ENCODE measurements at places on chromosomes 16 and 17.
A peak's percentile ranks its signal among the peaks of the same experiment; 100 is the strongest.

GRCh38 chr16:79607587-79607986 is 7.0 kb upstream of the MAF start:
- no peak for DNase-seq

- peak; percentile 87 for DNase-seq
Measured at GRCh38 chr17:38751808-38752307, 683 bp upstream of the PSMB3 start.

DNA sequence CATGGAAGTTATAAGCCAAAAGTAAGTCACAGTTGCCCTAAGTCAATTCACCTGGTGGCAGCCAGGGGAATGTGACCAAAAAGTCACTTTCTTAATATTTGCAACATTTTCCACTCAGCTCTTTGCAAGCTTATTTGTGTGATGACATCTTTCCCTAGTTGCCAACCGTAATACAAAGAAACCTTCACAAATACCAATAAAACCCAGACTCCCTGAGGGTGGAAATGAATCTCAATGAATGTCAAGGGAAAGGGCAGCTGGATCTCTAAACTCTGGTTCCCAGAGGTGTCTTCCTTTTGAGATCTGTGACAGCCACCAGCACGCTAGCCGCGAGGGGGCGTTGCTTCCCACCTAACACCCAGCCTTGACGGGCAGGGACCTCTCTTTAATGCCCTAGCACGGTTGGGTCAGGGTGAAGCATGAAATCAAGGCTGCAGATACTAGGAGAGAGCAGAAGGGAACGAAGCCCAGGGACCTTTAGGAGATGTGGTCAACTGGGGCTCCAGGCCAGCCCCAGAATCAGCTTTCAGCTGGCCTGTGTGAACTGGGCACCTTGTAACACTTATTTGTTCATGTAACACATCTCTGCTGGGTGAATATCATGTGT is 82.2 kb downstream of the CMC2 start:
- peak; percentile 33 for DNase-seq

DNA sequence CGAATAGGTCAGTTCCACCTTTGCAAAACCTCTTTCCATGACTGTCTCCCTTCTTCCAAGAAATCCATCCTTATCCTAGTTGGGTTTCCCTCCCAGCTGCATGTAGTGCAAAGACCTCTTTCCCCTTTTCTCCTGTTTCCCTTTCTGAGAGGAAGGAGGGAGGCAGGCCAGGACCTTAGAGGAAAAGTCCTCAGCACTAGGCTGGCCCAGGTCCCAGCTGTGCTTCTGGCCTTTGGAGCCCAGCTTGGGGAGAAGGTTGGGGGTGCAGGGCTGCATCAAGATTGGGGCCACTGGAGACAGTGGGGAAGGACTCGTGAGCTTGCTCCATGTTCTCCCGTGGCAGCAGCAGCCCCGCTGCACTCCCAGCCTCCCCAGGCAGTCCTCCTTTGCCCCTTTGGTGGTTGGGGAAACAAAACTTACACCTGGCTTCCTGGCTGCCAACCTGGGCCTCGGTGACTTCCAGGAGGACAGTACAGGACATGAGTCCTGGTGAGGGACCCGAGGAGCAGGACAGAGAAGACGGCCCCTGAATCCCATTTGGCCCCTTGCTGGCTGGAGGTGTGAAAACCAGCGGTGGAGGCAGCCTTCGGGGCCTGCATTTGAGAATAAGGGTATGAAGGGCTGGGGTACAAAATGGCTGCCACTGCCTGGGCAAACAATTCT is 481 bp downstream of the HEXIM2 start:
- no peak for DNase-seq

DNA sequence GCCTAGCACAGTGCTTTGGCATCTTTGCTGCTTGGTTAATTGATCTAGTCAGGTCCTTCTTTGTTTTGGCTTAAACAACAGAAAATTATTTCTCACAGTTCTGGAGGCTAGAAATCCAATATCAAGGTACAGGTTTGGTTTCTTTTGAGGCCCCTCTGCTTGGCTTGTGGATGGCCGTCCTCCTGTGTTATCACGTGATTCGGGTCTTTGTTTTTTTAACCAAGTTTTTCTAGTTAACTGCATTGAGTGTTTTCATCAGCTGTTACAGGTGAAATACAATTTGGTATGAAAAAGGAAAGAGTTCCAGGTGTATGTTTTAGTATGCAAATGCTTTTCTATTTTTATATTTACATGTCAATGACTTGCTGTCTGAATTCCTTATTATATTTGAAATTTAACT is 2.8 kb downstream of the NLK start:
- DNase-seq, result no peak

DNA sequence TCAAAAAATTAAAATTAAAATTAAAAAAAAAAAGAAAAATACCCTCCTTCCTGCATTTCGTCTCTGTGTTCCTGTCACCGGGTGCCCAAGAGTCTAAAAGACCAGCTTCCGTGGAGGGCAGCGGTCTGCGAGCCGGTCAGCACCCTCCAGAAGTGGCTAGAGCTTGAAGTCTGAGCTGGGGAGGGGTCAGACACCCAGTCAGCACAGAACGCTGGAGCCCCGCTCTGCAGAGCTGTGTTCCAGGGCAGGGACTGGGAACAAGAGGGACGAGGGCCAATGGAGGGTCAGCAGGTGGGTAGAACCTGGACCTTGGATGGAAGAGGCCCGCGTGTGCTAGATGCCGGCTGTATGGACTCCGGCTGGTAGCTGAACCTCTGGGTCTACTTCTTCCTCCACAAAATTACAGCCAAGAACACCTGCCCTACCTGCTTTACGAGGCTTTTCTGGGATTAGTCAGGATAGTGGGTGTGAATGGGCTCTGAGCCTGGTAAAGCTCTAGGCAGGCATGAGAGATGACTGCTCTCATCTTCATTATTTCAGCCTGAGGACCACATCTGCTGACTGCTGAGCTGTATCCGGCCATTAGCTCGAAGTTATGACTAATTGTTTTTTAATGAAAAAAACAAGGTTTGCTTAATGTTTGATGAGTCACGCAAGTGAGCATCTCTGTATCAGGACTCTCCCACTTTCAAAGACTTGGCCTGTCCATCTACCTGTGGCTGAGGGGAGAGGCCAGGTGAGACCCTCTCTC is 5.9 kb downstream of the TRPV1 start:
- no peak for DNase-seq

- no peak for DNase-seq
Measured at GRCh38 chr17:71580220-71580619, 540.6 kb upstream of the SOX9 start.

GRCh38 chr17:83198366-83199341 is 119.2 kb downstream of the METRNL start:
- DNase-seq, result no peak

DNA sequence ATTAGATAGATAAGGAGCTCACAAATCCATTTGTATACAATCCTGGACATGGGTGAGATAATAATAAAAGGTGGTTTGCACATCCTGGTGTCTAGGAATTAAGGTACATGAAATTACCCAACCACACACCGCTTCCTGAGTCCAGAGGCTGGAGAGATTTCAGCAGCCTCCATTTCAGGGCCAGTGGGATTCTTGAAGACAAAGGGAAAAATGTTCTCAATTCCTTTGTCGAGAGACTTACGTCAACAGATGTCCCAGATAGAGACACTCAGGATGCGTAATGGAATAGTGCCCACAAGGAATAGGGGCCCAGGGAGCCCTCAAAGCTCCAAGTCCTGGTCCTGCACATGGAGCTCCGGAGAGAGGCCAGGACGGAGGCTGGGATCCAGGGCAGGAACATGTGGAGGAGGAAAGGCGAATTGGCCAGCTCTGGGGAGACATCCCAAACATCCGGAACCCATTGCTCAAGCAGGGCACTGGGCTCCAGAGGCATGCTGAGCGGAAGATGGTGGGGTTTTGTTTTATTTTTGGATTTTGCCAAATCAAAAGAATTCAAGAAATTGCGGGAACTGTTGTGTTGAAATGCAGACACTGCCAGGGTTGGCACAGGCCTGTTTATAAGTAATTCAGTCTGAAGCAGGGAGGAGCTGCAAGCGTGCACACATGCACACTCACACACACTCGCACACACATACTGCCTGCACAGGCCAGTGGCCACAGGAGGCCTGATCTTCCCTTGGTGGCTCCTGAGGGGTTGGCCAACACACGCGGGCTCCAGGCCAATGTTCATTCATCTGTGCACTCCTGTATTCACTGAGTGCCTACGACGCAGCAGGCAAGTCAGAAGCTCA is 97.2 kb downstream of the NOG start:
- DNase-seq, result no peak

- no peak for DNase-seq
Measured at GRCh38 chr17:77700165-77700881, 258.2 kb upstream of the TNRC6C start.

DNA sequence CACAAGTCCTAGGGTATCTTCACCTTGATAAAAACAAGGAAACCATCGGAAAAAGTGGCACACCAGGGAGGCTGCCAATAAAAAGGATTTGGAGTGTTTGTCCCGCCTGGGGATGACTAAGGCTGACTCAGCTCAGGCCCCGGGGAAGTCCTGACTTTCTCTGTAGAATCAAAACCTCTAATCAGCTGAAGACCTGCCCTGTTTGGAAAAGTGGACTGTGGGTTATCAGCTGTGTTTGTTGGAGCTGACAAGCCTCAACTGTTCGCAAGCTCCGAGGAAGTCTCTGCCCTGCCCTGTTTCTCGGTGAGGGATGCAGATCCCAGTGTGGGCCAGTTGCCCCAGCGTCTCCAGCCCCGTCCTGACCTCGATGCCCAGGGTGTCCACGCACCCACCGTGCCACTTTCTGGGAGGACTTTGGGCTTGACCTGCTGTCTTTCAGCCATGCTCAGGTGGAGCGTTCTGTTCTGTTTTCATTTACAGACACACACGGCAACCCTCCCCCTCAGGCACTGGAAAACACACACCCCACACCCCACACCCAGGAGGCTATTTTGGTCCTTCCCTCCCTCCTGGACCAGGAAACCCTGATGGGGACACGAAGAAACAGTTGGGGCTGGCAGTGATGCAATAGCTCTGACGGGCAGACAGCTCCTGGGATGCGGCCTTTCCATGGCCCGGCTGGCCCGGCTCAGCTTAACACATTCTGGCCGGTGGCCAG is 27.6 kb upstream of the PITPNA start:
- DNase-seq, result no peak

DNA sequence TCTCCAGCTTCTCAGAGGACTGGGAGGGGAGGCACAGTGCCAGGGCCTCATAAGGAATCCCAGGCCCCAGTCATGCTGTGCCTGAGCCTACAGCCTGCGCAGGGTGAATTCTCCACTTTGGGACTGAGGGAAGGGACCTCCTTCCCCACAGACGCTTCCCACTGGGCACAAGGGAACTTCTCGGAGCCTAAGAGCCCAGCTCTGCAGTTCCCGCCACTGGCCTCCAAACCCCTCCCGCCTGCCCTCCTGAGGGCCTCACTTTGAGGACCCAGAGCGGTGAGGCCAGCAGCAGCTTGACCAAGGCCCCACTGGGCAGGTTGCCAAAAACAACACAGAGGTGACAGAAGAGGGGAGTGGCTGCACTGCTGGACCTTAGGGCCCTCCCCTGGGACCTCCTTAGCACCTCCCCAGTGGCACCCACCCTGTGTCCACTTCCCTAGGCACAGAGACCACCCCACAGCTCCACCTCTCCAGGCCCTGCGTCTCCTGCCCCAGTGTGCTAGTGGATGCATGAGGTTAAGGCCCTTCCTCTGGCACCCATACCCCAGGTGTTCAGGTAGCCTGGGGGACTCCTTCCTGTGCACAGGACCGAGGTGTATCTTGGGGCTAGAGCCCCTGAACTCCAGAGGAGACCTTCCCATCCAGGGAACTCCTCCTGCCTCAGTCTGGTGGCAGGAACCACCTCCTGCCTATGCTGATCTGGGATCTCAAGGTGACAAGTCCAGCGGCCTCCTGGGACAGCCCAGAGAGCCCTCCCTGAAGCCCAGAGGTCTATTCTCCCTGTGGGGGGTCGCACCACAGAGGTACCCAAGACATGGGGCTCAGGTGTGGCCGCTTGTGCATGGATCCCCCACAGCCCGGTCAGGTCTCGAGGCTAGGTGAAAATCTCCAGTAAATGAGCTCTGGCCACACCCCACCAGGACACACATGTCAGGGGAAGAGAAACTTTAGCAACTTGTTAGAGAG is 3.4 kb downstream of the CASKIN2 start:
- no peak for DNase-seq

- DNase-seq, result no peak
Measured at GRCh38 chr17:61816538-61816937, 46.8 kb downstream of the BRIP1 start.

DNA sequence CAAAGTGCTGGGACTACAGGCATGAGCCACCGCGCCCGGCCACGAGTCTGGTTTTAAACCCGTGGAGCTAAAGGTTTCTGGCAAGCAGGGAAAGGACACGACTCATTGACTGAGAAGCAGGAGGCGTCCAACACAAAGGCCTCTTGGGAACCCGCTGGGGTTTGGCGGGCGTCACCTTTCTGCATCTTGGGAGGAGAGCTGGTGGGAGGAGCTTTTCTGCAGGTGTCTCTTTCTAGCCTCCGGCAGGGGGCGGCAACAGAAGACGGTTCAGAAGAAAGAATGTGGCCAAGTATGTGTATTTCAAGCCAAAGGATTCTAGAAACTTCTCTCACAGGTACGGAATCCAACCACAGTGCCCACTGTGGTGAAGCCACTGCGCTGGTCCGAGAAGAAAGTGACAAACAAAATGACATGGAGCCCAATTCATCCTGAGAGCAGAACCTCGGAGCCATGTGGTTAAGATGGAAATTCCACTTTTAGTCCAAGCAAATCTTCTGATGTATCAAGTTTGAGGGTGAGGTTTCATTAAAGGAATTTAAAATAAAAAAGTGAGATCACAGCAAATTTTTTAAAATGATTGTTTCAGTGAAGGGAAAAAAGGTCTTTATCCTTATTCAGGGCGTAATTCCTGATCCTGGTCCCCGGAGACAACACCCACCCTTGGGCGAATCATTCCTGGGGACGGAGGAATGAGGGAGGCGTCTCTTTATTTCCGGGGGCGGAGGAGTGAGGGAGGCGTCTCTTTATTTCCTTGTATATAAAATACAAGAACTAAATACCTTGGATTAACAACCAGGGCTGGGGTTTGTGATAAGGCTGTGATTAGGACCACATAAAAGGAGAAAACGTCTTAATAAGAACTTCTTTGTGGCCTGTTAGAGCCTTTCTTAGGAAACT is 97.6 kb downstream of the MRM3 start:
- peak; percentile 57 for DNase-seq

GRCh38 chr17:40555296-40556190 is 9.7 kb downstream of the CCR7 start:
- DNase-seq, result no peak

- no peak for DNase-seq
Measured at GRCh38 chr16:29226782-29227181, 179.7 kb downstream of the NPIPB11 start.

DNA sequence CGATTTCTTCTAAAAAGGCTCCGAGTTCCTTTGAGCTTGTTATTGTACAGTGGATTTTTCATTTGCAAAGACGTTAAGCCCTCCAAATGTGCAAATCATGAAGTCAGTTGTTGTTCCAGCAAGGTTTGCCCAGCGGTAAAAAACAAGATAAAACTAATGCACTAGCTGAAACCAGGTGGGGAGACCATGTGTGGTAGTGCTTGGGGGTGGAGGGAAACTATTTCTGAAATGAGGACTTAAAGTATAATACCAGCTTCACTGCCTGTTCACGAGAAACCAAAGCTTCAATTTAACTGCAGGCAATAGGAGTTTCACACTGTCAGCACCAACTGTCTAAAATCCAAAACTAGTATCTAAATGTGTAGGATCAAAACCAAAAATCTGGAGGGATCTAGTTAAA is 22.3 kb downstream of the SMARCE1 start:
- no peak for DNase-seq
